ENCODE measurements at places on chromosomes 4 and X. TPM values are rescaled to one million over a fixed set of nuclear protein-coding genes. Genes with fewer than 3 reads are reported as not detected.

- no peak for DNase-seq
These were observed 43.2 kb downstream of the SAT1 start for GRCh38 chrX:23826216-23826615.

GRCh38 chr4:42293967-42294813, 103.1 kb upstream of the SHISA3 start:
- no peak for DNase-seq

GASK1B gene
- 30.8 TPM for total RNA-seq

ZMAT1 gene
- 23.1 TPM for total RNA-seq

HS6ST2 gene
- 6.8 TPM for total RNA-seq

Data from ureter (tissue), 1 donor.